ENCODE measurements at places on chromosomes 13 and 19.
A peak's percentile ranks its signal among the peaks of the same experiment; 100 is the strongest.

DNA sequence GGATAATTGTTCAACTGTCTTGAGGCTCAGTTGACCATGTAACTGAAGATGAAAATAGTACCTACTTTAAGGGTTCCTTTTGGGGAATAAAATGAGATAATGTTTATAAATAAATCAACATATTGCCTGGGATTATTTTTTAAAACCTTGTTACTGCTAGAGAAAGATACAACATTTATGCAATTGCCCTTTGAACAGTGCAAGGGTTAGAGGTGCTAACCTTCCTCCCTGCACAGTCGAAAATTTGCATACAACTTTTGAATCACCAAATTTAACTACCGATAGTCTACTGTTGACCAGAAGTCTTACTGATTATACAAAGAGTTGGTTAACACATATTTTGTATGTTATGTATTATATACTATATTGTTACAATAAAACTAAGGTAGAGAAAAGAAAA lies 750.0 kb downstream of the EFNB2 start:
- no peak for DNase-seq

DNA sequence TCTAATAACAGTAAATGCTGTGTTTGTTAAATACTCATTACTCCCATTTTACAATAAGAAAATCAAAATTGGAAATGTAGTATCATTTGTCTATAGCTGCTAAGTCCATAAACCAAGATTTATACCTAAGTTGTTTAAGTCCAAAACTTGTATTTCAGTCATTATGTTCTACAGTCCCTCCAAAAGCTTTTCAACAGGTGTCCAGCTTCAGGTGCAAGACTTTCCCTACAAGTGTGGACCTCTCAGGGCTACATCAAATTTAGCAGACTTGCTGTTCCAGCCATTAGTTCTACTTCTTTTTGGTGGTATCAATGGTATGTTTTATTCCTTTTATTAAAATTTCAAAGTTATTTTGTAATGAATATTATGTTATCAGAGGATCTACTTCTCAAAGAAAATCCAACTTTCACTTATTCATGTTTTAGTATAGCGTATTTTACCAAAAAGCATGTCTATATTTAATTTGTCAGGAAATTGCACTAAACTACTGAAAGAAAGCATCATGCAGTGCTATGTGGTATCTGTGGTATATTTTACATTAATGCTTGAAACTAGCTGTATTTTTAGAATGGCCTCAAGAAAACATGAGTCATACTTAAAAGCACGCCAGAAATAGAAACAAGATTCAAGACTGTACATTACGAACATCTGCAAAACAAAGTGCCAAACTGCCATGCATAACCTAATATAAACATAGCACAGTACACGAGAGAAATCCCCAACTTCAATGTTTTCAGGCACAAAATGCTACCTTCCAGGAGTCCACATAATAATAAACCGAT lies 44.5 kb downstream of the VWA8 start:
- DNase-seq: peak; percentile 93

DNA sequence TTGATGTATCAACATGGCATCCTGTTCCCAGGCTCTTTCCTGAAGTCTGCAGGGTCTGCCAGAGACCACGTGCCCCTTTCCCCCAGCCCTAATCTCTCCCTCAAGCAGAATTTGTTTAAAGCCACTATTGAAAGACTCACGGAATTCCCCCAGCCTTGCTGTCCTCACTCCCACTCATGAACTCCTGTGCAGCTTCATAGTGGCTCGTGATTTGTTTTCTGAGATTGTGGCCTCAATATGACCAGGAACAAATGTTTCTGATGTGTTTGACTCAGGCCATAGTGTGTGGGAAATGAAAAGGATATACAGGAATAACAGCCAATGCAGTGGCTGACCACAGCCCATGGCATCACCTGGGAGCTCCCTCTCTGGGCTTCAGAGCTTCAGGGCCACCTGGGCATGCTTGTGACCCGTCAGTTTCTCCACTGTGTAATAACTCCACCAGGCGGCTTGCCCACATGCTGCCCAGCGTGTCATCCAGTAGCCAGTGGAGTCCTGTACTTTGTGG lies 8.1 kb upstream of the SERPINE3 start:
- DNase-seq: no peak

DNA sequence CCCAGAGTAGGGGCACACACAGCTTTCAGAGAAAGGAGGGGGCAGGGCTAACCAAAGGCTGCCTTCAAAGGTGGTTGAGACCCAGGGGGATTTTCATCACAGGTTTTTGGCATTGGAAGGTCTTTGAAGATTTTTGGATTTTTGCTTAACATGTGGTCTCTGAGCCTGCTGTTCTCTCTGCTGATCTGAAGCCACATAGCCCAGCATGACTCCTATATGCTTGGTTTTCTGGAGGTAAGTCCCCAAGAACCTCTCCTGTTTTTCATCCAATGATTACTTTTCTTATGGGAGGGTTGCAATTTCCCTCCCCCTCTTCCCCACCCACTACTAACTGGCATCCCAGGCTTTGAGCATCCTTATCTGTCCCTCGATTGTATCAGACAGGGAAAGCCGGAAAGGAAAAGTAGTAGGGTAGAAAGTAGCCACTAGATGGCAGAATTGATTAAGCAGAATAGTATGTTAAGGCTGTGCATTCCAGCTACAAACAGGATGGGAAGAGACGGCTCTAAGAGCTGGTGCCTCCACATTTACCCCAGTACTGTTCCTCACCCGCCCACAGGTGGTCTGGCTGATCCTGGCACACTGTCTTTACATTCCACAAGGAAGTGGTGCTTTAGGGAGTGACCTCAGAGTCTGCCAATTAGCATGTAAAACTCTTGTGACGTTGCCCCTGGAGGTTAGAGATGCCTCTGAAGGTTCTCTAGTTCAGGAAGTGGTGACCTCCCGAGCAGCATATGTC lies 218.9 kb upstream of the EDNRB start:
- peak; percentile 75 for DNase-seq

GRCh38 chr19:54729416-54730188 lies 5.4 kb downstream of the KIR3DL3 start:
- no peak for DNase-seq

- no peak for DNase-seq
These were observed 124.4 kb downstream of the NALCN start for GRCh38 chr13:101291646-101292515.

- no peak for DNase-seq
These were observed 194.7 kb downstream of the URI1 start for GRCh38 chr19:30136611-30137195.

DNA sequence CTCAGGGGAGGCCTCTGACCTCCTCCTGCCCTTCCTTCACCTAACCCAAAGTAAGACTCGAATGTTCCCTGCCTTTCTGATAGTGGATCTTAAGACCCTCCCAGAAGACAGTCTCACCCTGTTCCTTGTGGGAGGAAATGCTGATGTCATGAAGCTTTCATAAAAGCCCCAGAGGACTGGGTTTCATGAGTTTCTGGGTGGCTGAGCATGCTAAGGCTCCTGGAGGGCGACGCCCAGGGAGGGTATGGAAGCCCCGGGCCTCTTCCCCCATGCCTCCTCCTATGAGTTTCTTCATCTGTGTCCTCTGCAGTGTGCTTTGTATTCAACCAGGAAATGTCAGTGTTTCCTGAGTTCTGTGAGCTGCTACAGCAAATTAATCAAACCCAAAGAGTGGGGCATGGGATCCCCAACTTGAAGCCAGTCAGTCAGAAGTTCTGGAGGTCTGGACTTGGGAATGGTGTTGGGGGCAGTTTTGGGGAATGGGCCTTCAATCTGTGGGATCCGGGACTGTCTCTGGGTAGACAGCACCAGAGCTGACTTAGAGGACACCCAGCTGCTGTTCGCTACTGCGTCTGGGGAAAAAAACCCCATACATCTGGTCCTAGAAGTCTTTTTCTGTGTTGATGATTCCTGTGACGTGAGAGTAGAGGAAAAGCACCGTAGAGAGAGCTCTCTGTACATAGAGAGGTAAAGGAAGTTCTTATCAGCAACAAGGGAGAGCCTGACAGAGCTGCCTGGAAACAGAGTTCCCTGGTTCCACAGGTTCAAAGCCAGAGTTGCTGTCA lies 2.0 kb upstream of the LILRB2 start:
- no peak for DNase-seq

DNA sequence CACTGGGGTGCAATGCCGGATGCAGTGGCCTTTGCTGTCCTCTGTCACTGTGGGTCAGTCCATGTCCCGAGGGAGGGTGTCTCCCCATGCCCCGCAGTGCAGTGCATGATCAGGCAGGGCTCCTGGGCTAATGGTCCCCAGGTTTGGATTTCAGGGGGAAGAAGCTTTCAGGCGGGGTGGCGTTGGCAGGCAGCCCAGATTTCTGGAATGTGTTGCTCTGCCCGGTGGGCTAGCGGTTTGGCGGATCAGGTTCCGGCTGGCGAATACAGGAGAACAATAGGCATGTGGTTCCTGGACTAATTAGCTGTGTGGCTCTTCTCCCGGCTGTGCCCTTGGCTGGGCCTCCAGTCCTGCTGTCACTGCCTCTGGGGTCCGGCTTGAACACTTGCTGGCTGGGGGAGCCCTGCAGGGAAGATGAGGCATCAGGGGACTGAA lies 141.3 kb downstream of the FGF9 start:
- DNase-seq: no peak

DNA sequence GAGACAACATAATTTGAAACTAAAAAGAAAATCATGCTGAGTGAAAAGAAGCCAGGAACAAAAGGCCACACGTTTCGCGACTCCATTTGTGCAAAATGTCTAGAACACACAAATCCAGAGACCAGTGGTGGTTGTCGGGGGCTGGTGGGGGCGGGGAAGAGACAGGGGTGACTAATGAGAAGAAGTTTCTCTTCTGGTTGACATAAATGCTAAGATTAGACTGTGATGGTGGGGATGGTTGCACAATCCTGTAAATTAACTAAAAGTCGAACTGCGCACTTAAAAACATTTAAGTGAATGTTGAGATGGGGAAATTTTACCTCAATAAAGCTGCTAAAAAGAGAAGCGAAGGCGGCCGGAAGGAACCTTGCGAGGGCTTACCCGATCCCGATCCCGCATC lies 7.1 kb downstream of the AKAP8 start:
- no peak for DNase-seq

GRCh38 chr13:94706843-94707399 lies 5.4 kb downstream of the SOX21 start:
- DNase-seq: peak; percentile 8

DNA sequence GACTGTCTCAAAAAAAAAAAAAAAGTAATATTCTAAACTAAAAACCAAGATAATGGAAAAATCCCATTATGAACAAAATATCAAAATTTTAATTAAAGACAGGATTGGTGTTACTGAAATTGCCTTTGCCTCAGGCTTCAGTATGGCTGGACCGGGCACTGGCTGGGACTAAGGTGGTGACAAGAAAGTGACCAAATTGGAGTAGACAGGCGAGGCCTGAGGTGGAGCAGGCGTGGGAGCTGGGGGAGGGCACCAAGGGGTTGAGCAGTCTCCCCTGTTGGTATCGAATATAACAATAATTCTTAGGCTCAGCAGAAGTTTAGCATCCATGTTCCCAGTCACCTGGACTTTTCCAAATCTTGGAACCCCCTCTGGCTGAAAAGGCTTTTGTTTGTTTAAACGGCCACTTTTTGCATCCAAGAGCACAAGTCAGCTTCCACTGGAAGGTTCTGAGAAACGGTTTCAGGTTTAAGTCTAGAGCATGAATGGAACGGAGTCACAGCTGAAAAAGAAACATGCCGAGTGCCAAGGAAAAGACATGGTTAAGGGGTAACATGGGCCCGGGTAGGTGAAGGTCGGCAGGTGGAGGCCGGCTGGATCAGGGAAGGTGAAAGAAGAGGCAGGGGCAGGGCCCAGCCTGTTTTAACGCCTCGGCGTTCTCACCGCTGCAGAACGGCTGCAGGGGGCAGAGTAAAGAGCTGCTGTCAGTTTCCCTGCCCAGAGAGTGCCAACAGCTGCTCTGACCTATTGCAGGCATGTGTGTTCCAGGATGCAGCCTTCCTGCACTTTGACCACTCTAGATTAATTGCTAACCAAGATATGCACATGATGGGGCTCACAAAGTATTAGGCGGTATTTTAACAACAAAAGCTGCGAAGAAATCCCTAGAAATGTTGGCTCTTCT lies 104.4 kb downstream of the TM9SF2 start:
- no peak for DNase-seq

GRCh38 chr13:104321756-104322155 lies 1255.5 kb upstream of the SLC10A2 start:
- DNase-seq: no peak

- DNase-seq: no peak
These were observed 136.2 kb downstream of the DNAJC3 start for GRCh38 chr13:95813139-95813538.

DNA sequence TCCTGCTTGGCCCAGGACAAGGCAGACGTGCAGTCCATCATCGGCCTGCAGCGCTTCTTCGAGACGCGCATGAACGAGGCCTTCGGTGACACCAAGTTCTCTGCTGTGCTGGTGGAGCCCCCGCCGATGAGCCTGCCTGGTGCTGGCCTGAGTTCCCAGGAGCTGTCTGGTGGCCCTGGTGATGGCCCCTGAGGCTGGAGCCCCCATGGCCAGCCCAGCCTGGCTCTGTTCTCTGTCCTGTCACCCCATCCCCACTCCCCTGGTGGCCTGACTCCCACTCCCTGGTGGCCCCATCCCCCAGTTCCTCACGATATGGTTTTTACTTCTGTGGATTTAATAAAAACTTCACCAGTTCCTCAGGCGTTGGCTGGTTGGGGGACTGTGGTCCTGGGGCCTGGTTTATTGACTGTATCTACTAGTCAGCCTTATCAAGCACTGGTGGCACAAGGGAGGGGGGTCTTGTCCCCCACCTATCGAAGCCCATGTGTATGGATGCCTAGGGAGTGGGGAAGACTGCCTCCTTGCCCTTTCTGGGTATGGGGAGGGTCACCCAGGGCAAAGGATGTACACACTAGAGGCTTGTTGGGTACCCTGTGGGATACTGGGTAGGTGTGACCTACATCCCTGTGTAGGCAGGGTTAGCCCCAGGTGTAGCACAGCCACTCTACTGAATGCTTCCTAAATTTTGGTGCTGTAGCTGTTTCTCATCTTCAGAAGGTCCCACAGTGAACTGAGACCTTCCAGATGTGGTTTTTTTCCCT lies 4.4 kb downstream of the CHMP2A start:
- no peak for DNase-seq

- DNase-seq: no peak
These were observed 16.4 kb upstream of the ZNF331 start for GRCh38 chr19:53521373-53522202.

DNA sequence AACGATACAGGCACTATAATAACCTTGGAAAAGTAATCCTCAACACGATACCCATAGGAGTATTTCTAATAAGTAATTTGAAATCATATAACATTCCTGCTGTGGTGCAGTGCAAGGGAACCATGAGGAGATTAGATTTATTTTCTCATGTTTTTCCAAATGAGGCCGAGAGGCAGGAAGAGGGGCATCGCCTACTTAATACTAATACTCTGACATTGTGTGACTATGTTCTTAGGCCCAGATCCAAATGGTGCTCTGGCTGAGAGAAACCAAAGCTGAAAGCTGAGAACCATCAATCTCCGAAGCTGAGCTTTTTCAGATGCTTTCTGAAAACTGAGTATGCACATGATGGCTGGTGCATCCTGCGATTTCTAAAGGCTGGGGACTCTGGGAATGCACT lies 248.0 kb upstream of the MAB21L1 start:
- DNase-seq: peak; percentile 30

DNA sequence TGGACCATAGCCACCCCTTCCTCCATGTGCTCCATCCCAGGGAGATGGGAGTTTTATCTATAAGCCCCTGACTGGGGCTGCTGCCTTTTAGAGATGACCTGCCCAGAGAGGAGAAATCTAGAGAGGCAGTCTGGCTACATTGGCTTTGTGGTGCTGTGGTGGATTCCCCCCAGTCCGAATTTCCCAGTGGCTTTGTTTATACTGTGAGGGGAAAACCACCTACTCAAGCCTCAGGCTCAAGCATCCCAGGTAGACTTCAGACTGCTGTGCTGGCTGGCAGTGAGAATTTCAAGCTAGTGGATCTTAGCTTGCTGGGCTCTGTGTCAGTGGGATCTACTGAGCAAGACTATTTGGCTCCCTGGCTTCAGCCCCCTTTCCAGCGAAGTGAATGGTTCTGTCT lies 1195.7 kb upstream of the PCDH20 start:
- DNase-seq: no peak
